Fibroblast of the aortic adventitia (primary cell): ENCODE measurements at places on chromosomes 5 and 9.
A peak's percentile ranks its signal among the peaks of the same experiment; 100 is the strongest.

DNA sequence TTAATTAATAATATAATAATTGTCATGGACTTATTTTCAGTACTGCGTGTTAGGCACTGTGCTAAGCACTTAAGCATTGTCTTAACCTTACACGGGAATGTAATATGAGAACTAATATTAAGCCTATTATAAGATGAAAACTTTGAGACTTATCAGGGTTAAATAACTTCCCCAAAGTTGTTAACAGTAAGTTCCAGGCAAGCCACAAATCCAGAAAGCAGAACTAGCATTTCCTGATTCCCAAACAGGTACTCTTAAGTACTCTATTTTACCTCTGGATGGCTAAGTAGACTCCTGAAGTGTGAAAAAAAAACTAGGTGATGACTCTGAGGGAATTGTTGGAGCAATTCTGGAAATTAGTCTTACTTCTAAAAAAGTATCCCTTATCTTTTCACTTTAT, 23.8 kb downstream of the GABRG2 start:
- no peak for DNase-seq

- DNase-seq: no peak
These were observed 16.1 kb upstream of the FAM174A start for GRCh38 chr5:100519075-100519474.

GRCh38 chr9:87034841-87035240, 87.5 kb upstream of the GAS1 start:
- DNase-seq: no peak

DNA sequence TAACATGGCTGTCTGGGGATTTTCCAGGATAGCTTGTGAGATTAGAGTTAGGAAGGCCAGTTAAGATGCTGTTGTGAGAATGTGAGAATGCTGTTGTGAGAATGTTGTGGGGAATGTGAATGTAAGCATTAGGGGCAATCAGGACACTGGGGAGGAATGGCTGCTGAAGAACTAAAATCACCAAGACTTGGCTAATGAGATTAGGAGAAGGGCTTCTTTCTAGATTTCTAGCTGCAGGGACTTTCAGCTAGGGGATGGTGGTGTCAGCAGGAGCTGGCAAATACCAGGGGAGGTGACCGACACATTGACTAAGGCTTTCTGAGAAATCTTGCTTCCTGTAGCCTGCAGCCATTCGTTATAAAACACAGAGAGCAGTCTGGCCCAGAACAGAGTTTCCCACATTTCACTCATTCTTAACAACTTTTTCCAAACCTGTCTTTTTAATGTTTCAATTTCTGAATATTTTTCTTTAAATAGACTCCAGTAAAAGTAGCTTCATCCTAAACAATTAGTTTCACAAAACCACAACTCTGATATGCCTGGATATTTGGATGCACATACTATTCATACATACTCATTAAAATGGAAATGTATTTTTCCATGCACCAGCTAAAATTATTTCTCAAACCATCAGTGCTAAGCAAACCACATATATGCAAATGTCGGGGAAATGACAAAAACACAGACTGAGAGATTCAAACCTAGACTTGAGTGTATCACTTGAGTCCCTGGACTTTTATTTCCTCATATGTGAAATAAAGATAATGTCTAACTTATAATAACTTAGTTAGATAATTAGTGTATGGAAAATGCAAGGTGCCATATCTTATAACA, 89.3 kb upstream of the TNC start:
- no peak for DNase-seq

DNA sequence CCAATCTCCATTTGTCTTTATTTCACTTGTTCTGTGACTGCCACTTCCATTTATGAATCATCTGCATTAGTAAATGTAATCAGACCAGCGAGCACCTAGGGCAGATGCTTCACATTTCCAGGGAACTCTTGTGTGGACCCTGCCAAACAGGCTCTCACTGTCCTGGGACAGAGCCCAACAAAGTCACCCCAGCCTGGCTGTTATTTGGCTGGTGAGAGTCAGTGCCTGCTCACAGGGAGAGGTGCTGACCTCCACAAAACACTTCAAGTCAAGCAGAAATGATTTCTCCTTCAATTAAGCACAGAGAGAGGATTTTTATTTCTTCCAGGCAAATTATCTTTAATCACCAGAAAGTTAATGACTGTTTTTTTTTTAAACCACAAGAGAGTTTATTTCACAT, 568.0 kb downstream of the MTRR start:
- DNase-seq: no peak

GRCh38 chr9:121075251-121076036, 689 bp downstream of the CNTRL start:
- DNase-seq: peak; percentile 31

DNA sequence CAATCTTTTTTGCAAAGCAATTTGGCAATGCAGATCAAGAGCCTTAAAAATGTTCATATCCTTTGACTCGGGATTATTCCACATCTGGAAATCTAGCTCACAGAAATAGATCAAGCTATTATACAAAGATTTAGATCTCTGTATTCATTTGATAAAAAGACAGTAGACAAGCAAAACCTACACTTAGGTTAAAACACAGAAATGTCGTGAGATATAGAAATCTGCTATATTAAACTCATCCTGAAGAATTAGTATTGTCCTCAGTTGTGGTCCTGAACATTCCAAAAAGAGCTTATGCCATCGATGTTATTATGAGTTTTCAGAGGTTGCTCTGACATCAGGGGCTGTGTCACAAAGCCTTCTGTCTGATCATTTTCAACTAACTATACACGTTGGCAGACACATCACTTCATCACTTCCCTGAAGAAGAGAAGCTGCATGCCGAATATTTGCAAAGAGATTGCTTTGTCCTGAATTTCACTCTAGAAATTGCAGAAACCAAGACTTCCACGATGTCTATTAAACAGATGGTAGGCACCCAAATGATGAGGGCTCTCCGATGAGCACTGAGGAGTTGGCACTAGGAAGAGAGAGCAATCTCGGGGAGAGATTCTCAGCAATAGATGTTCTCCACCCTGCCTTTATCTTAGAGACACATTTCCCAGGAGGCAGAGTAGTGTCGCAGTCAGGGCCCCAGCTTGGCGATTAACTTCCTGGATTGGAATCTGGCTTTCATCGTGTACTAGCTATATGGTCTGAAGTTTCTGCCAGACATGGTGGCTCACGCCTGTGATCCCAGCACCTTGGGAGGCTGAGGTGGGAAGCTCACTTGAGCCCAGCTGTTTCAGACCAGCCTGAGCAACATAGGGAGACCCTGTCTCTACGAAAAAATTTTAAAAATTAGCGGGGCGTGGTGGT, 1.9 kb upstream of the UBTD2 start:
- DNase-seq: no peak

GRCh38 chr5:41815663-41816229, 54.5 kb downstream of the OXCT1 start:
- peak; percentile 14 for DNase-seq

DNA sequence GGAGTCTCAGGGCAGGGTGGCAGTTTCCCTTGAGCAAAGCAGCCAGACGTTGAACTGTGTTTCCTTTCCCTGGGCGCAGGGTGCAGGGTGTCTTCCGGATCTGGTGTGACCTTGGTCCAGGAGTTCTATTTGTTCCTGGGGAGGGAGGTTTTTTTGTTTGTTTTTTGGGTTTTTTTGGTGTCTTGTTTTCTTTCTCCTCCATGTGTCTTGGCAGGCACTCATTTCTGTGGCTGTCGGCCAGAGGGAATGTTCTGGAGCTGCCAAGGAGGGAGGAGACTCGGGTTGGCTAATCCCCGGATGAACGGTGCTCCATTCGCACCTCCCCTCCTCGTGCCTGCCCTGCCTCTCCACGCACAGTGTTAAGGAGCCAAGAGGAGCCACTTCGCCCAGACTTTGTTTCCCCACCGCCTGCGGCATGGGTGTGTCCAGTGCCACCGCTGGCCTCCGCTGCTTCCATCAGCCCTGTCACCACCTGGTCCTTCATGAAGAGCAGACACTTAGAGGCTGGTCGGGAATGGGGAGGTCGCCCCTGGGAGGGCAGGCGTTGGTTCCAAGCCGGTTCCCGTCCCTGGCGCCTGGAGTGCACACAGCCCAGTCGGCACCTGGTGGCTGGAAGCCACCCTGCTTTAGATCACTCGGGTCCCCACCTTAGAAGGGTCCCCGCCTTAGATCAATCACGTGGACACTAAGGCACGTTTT, 3.5 kb upstream of the PHYHD1 start:
- DNase-seq: peak; percentile 92

DNA sequence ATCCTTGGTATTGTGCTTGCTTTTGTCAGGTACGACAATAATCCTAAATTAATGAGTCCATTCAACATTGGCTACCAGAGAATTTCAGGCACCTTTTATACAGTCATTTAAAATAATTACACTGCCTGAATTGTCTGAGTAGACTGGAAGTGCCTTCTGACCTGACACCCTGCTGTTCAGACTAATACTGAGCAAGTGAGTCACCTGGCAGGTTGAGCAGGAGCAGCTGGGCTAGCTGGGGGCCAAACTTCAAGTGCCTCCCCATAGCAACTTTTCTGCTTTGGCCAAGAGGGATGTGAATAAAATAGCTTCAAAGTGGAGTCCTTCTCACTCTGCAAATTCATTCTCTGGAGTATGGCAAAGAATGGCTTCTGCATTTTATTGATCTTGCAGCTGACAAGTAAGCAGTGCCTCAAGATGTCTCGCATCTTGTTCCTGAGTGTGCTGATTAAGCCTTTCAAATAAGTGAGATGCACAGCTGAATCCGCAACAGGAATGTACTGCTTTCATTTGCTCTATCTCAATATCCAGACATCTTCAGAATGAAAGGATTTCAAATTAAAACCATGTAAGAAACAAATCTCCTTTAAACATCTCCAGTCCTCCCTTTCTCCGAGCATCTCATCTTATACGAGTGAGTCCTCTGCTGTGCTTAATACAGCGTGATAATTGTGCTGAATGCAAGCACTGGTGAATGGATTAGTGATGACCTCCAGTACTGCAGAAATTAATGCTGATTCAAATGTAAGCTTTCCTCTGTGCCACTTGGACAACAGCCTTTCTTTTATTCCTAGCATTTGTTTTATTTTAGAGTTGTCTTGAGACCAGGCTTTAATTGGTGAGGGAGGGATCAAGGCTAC, 271.2 kb downstream of the EDIL3 start:
- DNase-seq: no peak

GRCh38 chr5:166722939-166723338, 1568.5 kb upstream of the WWC1 start:
- DNase-seq: peak; percentile 6

GRCh38 chr9:79053598-79053997, 518.2 kb upstream of the TLE4 start:
- DNase-seq: no peak

GRCh38 chr5:157335534-157336422, 69.9 kb downstream of the CYFIP2 start:
- no peak for DNase-seq

DNA sequence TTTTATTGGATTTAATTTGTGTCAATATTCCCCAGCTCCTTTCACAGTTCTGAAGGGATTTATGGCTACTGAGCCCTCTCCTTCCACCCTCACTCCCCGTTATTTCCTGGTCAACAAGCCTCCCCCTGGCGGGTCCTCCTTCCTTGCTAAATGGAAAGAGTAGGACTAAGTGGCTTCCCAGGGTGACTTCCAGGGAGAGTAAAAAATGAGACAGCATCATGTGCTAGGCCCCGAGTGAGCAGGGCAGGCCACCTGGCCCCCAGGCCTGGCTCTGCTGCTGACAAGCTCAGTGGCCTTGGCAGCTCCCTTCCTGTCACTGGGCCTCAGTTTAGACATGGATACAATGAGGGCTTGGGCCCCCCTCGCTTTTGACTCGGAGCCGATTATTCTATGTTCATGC, 201.3 kb downstream of the HSPA4 start:
- DNase-seq: no peak

GRCh38 chr5:139446956-139447779, 7.8 kb upstream of the DNAJC18 start:
- peak; percentile 58 for DNase-seq

DNA sequence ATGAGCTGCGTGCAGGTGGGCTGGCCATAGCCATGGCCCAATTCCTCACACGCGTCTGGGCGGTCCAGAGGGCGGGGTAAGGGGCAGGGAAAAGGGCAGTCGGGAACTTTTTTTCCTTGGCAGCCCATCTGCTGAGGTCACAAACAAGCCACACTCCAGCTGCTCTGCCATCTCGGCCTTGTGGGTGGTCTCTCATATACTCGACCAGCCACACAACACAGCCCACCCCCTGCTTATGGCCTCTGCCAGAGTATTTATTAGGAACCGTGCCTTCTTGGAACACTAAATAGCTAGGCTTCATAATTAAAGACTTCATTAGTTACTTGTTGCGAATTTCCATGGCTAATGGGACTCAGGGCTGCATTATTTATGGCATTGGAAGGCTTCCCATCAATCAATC, 98.5 kb upstream of the LHFPL2 start:
- no peak for DNase-seq

- DNase-seq: no peak
These were observed 81.1 kb downstream of the RMI1 start for GRCh38 chr9:84061613-84062193.

- DNase-seq: no peak
These were observed 32.3 kb upstream of the ADAMTS2 start for GRCh38 chr5:179377421-179378115.

DNA sequence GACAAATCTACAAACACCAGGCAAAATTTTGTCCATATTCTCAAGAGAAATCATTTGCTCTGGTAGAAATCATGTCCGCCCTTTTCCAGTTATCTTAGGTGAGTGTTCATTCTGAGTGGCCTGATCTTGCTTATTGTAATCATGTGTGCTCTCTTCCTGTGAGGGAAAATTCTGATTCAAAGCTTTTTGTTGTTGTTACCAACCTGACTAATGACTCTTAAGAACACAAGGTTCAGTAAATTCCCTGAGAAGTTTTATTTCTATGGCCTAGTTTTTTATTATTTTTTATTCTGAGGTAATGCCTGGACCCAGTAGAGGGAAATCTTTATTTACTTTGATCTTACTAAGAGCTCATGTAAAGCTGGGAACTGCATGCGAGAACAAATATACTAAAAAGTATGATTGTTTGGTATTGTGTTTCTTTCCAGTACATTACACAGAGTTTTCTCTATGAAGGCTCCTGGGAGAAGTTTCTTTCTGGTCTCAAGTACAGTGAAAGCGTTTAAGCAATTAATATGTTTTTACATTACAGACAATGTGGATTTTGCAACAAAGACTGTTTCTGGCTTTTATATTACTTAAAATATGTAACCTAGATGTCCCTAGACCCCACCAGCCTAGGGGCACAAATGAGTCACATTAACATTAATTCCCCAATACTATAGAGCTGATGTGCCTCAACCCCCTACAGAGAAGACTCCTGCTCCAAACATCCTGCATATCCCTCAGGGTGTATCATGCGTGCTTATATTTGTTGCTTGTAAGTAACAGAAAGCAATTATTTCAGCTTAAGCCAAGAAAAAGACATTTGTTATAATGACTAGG, 138.1 kb downstream of the TMEM167A start:
- no peak for DNase-seq
